Activated T-helper 1 cell treated with anti-CD3 and anti-CD28 coated beads, Interleukin-12 subunit alpha, Interleukin-12 subunit beta, Interleukin-2, Interleukin-4 antibody, amounts not matched to agents 30 ng/mL and 10 ng/mL and 1 ng/mL, durations not matched to agents 14 hours and 24 hours and 36 hours (primary cell): ENCODE measurements at places on chromosomes 13 and 19. TPM values are rescaled to one million over a fixed set of nuclear protein-coding genes. Genes with fewer than 3 reads are reported as not detected.
A peak's percentile ranks its signal among the peaks of the same experiment; 100 is the strongest.

GRCh38 chr13:76790980-76791819 lies 95.0 kb downstream of the KCTD12 start:
- no peak for DNase-seq

DNA sequence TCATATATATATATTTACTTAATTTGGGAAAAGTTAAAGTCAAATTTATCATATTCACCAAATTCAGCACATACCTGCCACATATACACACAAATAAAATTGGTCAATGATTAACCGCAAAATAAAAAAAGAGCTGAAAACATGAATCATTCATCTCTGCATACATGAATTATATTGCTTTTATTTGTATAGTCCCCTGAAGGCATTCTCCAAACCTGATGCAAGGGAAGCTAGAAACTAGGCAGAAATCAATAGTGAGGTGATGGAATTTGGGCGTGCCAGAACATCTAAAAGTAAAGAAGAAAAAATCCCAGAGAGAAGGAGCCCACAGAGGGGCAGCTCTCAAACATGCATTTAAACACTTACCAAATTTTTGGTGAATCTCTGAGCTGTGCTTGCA lies 60.1 kb downstream of the UFM1 start:
- DNase-seq: no peak

DNA sequence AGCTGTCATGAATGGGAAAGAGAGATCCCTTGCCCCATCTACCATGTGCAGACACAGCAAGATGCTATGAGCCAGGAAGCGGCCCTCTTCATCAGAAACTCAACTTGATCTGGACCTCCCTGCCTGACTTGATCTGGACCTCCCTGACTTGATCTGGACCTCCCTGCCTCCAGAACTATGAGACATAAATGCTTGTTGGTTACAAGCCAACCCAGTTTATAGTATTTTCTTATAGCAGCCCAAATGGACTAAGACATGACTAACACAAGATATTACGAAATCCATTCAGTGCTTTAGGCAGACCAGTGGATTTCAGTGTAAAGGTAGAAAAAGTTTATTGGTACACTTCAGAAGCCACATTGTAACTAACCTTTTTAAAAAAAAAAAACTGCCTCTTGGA lies 15.6 kb downstream of the PCID2 start:
- no peak for DNase-seq

GRCh38 chr19:11090264-11090996 lies 1.2 kb downstream of the LDLR start:
- DNase-seq: peak; percentile 97

GRCh38 chr13:61765940-61766666 lies 350.5 kb upstream of the PCDH20 start:
- no peak for DNase-seq

DNA sequence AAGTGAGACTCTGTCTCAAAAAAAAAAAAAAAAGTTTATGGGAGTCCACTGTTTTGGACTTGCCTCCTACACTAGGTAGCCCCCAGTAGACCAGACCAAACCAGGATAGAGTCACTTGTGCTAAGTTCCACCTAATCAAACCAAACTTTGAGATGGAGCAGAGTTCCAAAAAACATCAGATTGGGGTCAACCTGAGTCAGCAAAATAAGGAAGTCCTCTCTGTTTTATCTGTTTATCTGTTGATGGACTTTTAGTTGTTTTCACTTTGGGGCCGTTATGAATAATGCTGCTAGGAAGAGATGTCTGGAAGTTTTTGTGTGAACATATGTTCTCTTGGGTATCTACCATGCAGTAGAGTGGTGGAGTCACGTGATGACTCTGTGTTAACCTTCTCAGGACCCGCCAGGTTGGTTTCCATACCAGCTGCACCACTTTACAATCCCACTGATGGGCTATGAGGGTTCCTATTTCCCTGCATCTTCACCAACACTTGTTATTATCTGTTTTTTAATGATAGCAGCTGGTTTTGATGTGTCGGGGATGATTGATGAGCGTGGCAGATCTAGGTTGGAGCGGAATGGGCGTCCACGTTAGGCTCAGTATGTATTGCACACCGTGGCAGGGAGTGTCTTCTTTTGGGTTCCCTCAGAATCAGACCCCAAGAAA lies 46.6 kb upstream of the TM9SF2 start:
- no peak for DNase-seq

GRCh38 chr19:52039169-52039568 lies 9.5 kb downstream of the ZNF432 start:
- no peak for DNase-seq

GRCh38 chr19:49614096-49614833 lies 23.3 kb downstream of the PRR12 start:
- DNase-seq: no peak

DNA sequence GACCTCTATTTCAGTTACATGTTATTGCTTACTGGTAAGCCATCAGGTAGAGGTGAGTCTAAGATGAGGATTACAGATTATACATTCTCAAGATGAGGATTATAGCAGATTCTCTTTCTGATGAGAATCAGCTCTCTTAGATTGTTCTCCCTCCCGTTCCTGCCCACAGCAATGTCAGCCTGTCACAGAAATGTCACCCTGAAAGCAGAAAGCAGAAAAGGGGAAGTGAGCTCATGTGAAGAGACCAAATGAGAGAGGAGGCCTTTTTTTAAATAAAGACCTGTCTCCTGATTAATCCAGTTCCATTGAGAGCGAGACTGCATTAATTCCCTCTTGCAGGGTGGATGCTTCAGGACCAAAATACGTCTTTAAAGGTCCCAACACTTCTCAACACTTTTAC lies 445.6 kb downstream of the KCTD12 start:
- no peak for DNase-seq

- DNase-seq: no peak
Observed at GRCh38 chr13:48575031-48575430, 42.2 kb upstream of the RCBTB2 start.

DNA sequence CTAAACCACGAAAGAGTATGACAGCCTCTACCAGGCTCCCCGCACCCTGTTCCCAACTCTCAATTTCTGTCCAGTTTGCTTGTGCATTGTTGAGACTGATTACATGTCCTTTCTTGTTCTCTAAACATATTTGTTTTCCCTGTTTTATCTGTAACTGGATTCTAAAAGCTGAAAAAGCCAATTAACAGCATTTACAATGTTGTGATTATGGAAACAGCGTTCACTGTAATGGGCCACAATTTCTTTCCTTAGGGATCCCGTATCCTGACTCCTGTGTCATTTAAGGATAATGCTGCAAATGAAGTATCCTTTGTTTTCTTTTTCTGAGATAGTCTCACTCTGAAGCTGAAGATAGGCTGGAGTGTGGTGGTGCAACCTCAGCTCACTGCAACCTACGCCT lies 20.5 kb downstream of the EBPL start:
- no peak for DNase-seq

GRCh38 chr19:56978023-56978565 lies 137.6 kb upstream of the PEG3 start:
- no peak for DNase-seq

- DNase-seq: no peak
Observed at GRCh38 chr19:12748489-12748888, 3.1 kb upstream of the BEST2 start.

GRCh38 chr13:33213797-33214196 lies 71.8 kb downstream of the STARD13 start:
- DNase-seq: no peak

- DNase-seq: no peak
Observed at GRCh38 chr13:44347301-44347700, 26.3 kb upstream of the SERP2 start.

DNA sequence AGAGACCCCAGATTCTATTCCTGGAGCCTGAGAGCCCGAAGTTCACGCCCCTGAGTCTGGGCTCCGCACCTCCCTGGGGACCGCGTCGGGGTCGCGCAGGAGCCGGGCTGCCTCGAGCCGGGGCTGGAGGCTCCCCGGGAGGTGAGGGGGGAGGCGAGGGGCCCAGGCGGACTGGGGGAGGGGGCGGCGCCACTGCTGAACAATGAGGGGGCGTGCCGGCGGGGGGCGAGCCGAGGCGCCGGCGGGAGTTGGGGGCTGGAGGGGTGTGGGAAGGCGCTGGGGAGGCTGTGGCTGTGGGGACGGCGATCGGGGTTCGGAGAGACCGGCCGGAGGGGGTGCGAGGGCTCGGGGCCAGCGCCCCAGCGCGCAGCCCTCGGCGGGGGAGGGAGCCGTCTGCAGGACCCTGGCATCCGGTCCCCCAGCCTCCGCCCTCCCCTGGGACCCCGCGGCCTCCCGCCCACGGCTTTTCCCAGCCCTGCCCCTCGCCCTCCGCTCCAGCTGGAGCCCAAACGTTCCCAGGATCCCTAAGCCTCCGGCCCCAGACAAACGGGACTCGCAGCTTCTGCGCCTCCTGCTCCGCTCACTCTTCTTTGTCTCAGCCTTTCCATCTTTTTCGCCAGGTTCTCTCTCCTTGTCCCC lies 922 bp downstream of the PLEKHG2 start:
- no peak for DNase-seq

GRCh38 chr19:33756177-33756576 lies 40.5 kb upstream of the KCTD15 start:
- no peak for DNase-seq

DNA sequence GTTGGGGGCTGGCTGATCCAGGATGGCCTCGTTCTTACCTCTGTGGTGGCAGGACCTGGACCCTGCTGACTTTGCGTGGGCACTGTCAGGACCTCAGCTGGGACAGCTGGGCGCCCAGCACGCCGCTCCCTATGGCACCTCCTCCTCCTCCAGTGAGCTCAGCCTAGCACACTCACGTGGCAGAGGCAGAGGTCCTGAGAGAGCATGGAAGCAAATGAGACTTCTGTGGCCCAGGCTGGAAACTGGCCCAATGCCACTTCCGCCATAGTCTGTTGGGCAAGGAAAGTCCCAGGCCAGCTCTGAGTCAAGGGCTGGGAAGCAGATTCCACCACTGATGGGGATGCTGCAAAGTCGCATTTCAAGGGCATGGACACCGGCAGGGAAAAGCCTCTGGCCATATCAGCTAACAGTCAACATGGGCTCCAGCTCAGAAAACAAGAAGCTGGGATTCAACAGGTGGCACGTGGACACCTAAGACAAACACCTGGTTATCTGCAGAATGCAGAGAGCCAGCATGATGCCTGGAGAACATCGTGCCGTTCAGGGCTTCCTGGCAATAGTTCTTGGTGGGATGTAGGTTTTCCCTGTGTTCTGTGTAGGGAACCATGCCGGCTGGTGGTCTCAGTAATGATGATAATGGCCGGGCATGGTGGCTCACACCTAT lies 16.7 kb downstream of the MYBPC2 start:
- no peak for DNase-seq

DNA sequence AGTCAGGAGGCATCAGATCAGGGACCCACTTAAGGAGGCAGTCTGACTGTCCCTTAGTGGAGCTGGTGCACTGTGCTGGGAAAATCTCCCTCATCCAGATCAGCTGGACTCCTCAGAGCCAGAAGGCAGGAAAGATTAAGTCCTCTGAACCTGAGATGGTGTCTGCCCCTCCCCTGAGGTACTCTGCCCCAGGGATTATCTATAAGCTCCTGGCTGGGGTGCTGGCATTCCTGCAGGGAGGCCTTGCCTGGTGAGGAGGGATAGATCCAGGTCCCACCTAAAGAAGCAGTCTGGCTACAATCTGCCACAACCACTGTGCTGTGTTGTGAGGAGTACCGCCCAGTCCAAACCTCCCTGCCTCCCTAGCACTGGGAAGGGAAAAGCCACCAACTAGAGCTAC lies 81.2 kb downstream of the NHLRC3 start:
- DNase-seq: no peak

GRCh38 chr13:47168618-47169017 lies 271.8 kb upstream of the HTR2A start:
- DNase-seq: no peak

DNA sequence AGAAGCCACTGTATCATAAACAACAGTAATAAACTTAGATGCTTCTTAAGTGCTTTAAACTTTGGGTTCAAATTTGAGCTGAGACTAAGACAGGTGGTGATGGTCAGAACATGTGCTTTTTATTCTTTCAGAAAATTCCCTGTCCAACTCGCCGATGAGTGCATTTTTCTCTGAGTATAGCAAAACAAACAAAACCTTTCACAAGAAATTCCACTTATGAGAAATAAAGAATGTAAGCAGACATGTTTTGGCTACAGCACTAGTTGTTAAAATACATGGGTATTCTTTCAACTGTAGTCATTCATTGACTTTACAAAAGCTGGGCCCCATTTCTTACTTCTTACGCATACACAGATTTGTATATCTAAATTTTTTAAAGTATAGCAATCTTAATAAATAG lies 125.6 kb downstream of the SPRY2 start:
- no peak for DNase-seq

CYP4F11 gene
- total RNA-seq: not detected in 2 replicates

MISP gene
- not detected in 2 replicates for total RNA-seq

C3 gene
- total RNA-seq: 6.1 and 7.2 TPM in 2 replicates

ZNF616 gene
- 4.1 and 6.7 TPM in 2 replicates for total RNA-seq

SARS2 gene
- total RNA-seq: 36.5 and 38.4 TPM in 2 replicates

TLE2 gene
- 0.78 and 1.1 TPM in 2 replicates for total RNA-seq

GRIK5 gene
- total RNA-seq: 3.9 TPM in 2 replicates

CYP4F8 gene
- total RNA-seq: not detected in 2 replicates

ZNF417 gene
- total RNA-seq: 10.9 and 11.6 TPM in 2 replicates

ZSCAN1 gene
- not detected in 2 replicates for total RNA-seq

ZNF320 gene
- 10.5 and 11.0 TPM in 2 replicates for total RNA-seq

RFPL4A gene
- total RNA-seq: not detected in 2 replicates
